ENCODE measurements at places on chromosomes 6 and 20. TPM values are rescaled to one million over a fixed set of nuclear protein-coding genes. Genes with fewer than 3 reads are reported as not detected.

Gene EPHA7
- total RNA-seq: not detected

Gene NCR2
- not detected for total RNA-seq

Gene RIMS1
- not detected for total RNA-seq

Gene IRF4
- total RNA-seq: 1.2 TPM

Gene CALHM5
- 0.05 TPM for total RNA-seq

Gene GPLD1
- total RNA-seq: 2.1 TPM

Gene GJA10
- total RNA-seq: not detected

DNA sequence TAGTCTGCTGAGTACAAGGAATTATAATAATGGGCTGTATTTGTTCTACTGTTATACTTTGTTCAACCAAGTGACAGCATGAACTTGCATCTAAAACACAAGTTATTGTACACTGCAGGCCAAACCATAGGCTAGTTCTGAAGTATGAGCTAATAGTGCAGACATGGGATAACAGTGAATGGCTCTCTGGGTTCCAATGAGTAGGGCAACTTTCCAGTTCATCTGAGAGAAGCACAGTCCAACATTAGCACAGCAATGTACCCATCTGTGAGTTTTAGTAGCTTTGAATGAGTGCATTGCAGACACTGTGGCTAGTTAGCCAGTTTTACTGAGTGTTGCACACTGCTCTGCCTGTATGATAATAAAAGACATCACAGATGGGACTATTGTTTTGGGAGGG is 56.5 kb upstream of the FUT9 start:
- H3K4me3 ChIP-seq: no peak overlapping the region
- H3K27me3 ChIP-seq: no peaks in the 10 kb centered on the region
- H3K36me3 ChIP-seq: no peaks in the 10 kb centered on the region
- H3K4me1 ChIP-seq: no peaks in the 10 kb centered on the region
- no peak overlapping the region for H3K27ac ChIP-seq

DNA sequence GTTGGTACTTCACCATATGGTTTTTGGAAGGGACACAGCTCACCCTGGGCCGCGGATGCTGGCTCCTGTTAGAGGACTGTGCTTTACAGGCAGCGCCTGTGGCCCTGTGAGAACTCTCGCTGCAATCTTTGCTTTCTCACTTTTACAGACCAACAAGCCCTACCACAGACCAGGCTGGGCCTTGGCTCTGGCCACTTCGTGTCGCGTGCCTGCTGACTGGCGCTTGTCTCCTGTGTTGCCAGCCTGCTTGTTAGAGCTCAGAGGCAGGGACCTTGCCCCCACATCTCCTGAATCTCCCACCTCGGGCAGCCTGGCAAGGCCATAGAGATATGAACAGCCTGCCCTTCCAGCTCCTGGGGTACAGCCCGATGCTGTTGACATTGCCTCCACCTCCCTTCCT is 56.1 kb downstream of the SYNJ2 start:
- no peak overlapping the region for H3K27ac ChIP-seq
- H3K27me3 ChIP-seq: no peaks in the 10 kb centered on the region
- H3K4me1 ChIP-seq: peaks cover 45% of the 10 kb centered on the region
- peaks cover 10% of the 10 kb centered on the region for H3K36me3 ChIP-seq
- no peak overlapping the region for H3K4me3 ChIP-seq

- H3K36me3 ChIP-seq: no peaks in the 10 kb centered on the region
- H3K27ac ChIP-seq: no peak overlapping the region
- no peak overlapping the region for H3K4me3 ChIP-seq
- H3K4me1 ChIP-seq: peaks cover 4% of the 10 kb centered on the region
- no peak for DNase-seq
- H3K27me3 ChIP-seq: no peaks in the 10 kb centered on the region
Observed at GRCh38 chr6:95581073-95581472, 3.7 kb downstream of the MANEA start.

DNA sequence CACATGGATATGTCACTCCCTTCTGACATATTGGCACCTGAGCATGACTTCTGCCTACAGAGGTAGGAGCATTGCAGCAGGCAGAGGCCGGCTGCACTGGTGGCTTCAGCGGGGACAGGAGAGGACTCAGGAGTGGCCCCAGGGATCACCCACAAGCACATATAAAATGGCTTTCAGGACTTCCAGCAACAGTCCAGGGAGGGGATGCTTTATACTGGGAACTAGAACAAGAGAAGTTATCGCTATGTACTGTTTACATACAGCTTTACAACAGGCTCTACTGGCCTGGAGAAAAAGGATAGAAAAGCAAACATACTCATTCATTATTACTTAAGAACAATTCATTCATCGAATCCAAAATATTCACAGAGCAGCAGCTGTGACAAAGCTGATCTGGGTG is 337.8 kb downstream of the THBS2 start:
- no peak for DNase-seq
- no peaks in the 10 kb centered on the region for H3K36me3 ChIP-seq
- H3K27ac ChIP-seq: no peak overlapping the region
- no peaks in the 10 kb centered on the region for H3K27me3 ChIP-seq

- H3K4me1 ChIP-seq: no peaks in the 10 kb centered on the region
- DNase-seq: no peak
- no peak overlapping the region for H3K4me3 ChIP-seq
- peaks cover 27% of the 10 kb centered on the region for H3K27me3 ChIP-seq
- H3K36me3 ChIP-seq: no peaks in the 10 kb centered on the region
Observed at GRCh38 chr20:48431653-48432493, 395.9 kb downstream of the PREX1 start.

- H3K27ac ChIP-seq: no peak overlapping the region
- H3K4me1 ChIP-seq: no peaks in the 10 kb centered on the region
- no peak for DNase-seq
- H3K27me3 ChIP-seq: no peaks in the 10 kb centered on the region
Observed at GRCh38 chr6:116159782-116160524, 34.0 kb upstream of the COL10A1 start.

- H3K4me3 ChIP-seq: peak overlapping the region; percentile 52
- no peaks in the 10 kb centered on the region for H3K27me3 ChIP-seq
- H3K27ac ChIP-seq: no peak overlapping the region
- no peak for DNase-seq
- H3K36me3 ChIP-seq: no peaks in the 10 kb centered on the region
Observed at GRCh38 chr20:53502820-53503219, 90.8 kb downstream of the ZNF217 start.

DNA sequence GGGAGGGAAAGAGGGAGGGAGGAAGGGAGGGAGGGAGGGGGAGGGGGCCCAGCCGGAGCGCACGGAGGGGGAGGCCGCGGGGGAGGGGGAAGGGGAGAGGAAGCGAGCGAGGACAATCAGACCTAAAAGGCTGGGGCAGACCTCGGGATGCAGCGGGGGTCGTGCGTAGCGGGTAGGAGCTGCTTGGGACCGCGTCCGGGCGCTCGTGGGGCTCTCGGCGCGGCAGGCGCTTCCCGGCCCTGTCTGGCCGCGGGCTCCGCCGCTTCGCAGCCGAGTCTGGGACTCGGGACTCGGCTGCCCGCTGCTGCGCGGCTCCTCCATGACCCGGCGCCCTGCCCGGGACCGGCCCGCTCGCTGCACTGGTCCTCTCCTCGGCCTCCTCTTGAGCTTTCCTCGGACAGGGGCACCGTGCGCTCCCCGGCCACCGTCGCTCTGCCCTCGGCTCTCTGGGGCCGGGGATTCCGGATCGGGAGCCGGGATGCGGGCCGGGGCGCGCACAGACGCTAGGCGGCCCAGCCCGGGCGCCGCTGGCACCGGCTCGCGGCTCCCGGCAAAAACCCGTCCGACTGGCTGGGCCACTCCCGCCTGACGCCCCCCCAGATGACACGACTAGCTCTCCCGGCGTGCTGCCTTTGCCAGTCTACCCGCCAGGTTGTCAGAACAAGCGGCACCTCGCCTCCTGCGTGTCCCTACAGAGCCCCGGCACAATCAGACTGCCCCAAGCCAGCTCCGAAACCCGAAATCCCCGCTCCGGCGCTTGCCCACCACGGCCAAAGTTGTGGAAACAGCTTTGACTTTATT is 2.2 kb downstream of the TFAP2A start:
- no peaks in the 10 kb centered on the region for H3K27me3 ChIP-seq
- H3K27ac ChIP-seq: peak overlapping the region; percentile 92
- peak overlapping the region; percentile 87 for H3K4me3 ChIP-seq
- no peak for DNase-seq
- H3K36me3 ChIP-seq: peaks cover 4% of the 10 kb centered on the region

DNA sequence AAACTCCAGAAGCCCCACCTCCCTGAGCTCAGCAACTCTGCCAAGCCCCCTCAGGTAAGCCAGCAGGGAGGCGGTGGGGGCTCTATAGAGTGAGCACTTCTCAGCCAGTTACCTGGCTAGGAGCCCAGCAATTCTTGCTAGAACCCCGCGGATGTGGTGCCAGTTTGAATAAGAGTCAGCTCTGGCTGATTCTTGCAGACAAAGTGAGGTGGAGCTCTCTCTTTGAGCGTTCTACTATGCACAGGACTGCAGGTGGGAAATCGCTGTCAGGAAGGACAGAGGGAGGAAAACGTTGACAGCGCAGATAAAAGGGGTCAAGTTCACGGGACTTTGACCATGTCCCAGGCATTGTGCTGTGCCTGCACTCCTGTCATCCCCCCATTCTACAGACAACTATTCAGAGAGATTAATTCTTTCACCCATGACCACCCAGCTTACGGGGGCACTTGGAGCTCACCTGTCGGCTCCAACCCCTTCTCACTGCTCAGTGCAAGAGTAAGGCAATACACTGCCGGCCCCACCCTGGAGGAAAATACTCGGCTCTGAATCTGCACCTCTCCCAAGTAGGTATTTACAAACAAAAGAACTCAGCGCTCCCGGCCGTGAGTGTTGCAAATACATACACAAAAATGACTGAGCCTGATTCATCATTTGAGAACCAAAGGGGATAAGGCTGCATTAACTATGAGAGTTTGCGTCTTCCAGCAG is 92.9 kb downstream of the ANKRD60 start:
- no peak overlapping the region for H3K27ac ChIP-seq
- DNase-seq: no peak
- peaks cover 10% of the 10 kb centered on the region for H3K4me1 ChIP-seq
- no peak overlapping the region for H3K4me3 ChIP-seq

- DNase-seq: no peak
- no peak overlapping the region for H3K4me3 ChIP-seq
- no peaks in the 10 kb centered on the region for H3K27me3 ChIP-seq
- no peak overlapping the region for H3K27ac ChIP-seq
- H3K36me3 ChIP-seq: no peaks in the 10 kb centered on the region
Observed at GRCh38 chr6:31426395-31427354, 23.3 kb downstream of the MICA start.

DNA sequence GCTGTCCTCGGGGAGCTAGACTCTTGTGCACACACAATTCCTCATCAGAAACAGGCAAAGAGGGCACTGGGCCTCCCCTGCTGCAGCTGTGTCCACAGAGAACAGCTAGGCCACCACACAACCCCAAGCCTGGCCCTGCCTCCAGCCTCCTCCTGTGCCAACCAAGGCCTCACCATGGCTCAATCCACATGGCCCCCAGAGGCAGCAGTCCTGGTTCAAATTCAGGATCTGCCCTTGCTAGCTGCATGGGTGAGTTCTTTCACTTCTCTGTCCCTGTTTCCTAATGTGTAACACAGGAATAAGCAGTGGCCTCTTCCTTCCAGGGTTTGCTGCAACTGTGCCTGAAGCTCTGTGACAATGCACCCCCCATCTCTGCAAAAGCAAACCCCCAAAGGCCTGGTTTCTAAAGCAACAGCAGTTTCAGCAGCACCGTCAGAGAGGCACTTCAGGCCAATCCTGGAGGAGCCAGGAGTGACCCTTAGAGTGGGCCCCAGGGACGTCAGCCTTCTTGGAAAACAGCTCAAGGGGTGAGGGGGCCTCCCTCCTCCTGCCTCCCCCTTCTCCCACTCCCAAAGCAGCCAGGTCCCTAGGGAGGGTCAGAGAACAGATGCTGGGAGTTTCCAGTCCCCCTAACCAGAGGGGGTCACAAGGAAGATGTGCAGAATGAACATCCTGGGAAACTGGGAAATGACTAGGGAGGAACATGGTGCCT is 2.2 kb downstream of the ADISSP start:
- no peak overlapping the region for H3K27ac ChIP-seq
- H3K4me1 ChIP-seq: peaks cover 36% of the 10 kb centered on the region

DNA sequence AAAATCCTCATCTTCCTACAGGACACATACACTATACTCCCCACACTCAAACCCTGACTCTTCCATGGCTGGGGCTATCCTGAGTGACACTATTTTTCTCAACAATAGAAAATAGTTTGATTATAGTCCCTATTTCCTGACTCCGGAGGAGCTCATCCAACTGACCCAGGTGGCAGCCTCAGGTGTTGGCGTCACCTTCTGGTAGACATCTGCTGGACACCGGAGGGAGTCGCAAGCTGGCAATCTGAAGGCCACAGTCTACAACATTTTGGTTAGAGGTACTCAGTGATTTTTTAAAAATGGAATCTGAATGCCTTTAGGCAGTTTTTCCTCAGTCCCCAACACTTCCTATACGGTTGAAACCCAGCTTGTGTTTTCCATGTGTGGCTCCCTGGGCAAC is 32.2 kb upstream of the OCSTAMP start:
- no peak overlapping the region for H3K27ac ChIP-seq
- DNase-seq: no peak
- no peaks in the 10 kb centered on the region for H3K4me1 ChIP-seq
- no peaks in the 10 kb centered on the region for H3K36me3 ChIP-seq

GRCh38 chr6:617456-618100 is 39.3 kb downstream of the HUS1B start:
- H3K4me1 ChIP-seq: no peaks in the 10 kb centered on the region
- no peaks in the 10 kb centered on the region for H3K27me3 ChIP-seq
- no peak overlapping the region for H3K27ac ChIP-seq
- no peak for DNase-seq
- H3K36me3 ChIP-seq: no peaks in the 10 kb centered on the region

GRCh38 chr20:48959899-48960550 is 38.5 kb downstream of the ARFGEF2 start:
- H3K4me3 ChIP-seq: no peak overlapping the region
- no peaks in the 10 kb centered on the region for H3K4me1 ChIP-seq
- H3K36me3 ChIP-seq: peaks cover 5% of the 10 kb centered on the region
- no peak overlapping the region for H3K27ac ChIP-seq

DNA sequence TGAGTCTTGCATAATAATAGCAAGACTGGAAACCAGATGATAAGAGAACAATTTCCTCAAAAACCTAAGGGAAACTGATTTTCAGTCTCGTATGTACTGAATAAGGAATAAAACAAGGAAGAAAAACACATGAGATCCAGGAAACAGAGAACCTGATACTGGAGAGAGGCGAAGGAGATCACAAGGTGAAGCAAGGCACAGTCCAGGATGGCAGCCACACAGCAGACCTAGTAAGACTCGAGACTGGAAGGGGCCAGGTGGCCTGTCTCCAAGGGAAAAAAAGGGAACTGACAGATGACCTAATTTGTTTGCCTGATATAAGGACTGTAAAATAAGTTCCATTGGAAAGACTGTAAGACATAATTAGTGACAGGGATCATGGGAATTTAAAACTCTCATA is 71.1 kb downstream of the TASP1 start:
- no peaks in the 10 kb centered on the region for H3K4me1 ChIP-seq
- H3K4me3 ChIP-seq: no peak overlapping the region
- no peak for DNase-seq

Data from HCT116 (cell line).